ENCODE measurements at places on chromosomes 11 and 22.
A peak's percentile ranks its signal among the peaks of the same experiment; 100 is the strongest.

DNA sequence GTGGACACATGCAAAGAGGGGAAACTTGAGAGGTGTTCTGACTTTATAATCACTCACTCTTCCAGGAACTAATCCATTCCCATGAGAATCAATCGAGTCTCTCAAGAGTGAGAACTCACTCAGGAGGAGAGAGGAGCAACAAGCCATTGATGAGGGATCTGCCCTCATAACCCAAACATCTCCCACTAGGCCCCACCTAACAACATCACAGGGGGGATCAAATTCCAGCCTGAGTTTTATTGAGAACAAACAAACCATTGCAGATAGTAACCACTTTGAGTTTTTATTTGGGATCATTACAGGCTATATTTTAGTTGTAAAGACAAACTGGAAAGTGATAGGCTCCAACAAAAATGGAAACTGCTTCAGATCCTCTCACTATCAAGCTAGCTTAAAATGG, 328.8 kb upstream of the CTSC start:
- DNase-seq: no peak

GRCh38 chr11:130388607-130389205, 39.7 kb downstream of the ADAMTS8 start:
- DNase-seq: no peak

DNA sequence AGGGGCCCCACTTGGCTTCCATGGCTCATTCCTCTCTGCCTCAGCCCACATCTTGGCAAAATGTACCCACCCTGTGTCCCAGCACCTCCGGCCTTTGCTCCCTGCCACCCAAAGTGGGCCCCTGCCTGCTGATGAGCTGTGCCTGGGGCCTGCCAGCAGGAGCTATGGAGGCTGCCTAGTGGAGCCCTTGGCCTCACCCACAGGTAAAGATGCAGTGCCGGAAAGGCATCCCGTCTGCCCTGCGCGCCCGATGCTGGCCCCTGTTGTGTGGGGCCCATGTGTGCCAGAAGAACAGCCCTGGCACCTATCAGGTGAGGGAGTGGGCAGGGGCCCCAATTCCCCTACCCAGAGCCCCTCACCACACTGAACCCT, 1.3 kb downstream of the TBC1D10C start:
- DNase-seq: no peak

GRCh38 chr11:27161071-27161470, 120.5 kb downstream of the BBOX1 start:
- DNase-seq: no peak

- no peak for DNase-seq
Measured at GRCh38 chr22:31344256-31344577, 1.9 kb downstream of the PATZ1 start.

- DNase-seq: no peak
Measured at GRCh38 chr11:85086504-85087284, 540.5 kb downstream of the DLG2 start.

DNA sequence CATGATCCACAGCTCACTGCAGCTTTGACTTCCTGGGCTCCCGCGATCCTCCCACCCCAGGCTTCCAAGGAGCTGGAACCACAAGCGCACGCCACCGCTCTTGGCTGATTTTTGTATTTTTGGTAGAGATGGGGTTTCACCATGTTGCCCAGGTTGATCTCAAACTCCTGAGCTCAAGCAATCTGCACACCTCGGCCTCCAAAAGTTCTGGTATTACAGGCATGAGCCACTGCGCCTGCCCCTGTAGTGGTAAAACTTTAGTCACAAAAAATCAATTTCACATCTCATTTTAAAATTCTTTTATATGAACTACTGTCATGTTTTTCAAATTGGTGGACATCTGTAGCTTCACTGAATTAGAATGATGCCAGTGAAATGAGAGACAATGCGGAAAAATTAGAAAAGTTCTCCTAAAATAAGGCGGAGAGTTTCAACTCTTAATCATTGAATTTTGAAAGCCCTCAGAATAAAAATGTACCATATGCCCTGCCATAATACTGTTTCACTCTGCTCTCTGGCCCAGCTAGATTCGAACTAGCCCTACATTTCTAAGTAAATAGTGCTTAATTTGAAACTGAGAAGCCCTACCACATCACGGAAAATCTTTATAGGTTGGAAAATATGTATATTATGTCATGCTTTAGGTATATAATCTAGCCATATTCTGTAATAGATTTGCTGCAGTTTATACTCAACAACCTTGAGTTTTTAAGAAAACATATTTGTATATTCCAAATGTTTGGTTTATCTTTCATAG, 78.7 kb downstream of the HORMAD2 start:
- DNase-seq: no peak

DNA sequence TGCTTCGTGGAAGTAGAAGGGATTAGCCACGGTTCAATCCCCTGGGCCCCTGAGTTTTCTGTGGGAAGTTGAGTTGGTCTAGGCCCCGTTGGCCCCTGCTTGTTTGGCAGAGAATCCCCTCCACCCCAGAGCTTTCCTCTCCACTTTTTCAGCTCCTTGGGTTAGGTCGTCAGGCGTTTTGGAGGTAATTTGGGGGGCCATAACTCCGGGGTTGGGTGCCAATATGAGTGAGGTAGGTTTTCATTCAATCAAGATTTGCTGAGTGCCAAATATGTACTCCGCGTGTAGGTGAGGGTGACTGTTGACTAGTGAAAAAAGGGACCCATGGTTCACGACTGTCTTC, 590 bp downstream of the ATG13 start:
- no peak for DNase-seq

- DNase-seq: no peak
Measured at GRCh38 chr11:18270102-18270501, 4.0 kb downstream of the SAA1 start.

DNA sequence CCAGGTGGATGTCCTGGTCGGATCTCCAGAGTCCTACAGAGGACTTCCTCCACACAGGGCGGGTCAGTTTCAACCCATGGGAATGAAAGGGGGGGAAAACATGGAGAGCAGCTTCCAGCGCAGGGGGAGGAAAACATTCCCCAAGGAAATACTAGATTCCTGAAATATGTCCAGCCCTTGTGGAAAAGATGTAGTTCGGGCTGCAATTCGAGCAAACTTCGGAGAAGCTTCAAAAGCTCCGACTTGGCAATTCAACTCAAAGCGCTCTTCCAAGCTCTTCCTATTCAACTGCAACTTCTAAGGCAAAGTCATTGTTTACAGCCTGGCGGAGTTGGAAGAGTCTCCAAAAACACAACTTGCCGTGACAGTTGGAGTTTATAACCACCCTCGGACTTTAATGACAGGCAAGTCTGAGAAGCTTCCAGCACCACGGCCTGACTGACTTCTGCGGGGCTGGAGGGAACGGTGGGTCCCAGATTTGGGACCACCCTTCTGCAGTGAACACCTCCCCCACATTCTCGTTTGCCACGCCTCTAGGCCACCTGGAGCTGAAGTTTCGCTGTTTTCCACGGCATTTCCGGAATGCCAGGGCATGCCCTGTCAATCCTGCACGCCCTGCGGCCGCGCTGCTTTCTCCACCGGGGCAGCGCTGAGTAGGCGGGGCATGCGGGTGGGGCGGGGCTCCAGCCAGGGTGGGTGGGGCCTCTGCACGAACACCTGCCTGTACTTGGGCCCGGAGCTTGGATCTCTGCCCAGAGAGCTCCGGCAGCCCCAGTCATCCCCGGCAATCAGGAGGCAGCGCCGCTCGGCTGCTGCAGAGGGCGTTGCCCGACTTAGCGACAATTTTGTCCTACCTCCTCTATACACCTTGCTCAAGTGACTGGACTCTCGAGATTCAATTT, 49.0 kb upstream of the BIRC3 start:
- DNase-seq: no peak

DNA sequence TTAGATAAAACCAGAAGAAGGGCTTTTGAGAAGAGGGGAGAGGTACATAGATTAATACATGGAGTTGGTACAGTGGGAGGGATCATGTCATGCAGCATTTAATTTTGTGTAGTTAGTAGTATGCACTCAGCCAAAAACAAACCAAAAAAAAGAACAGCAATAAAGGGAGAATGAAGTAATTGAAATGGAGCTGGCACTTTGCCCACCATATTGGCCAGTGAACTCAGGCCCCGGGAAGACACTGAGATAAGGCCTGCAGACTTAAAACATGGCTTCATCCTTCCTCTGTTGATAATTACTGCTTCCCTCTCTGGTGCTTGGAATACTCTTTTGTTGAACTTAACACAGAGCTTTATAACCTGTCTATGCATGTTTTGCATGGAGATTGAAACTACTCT, 3.1 kb downstream of the PANX1 start:
- DNase-seq: no peak

GRCh38 chr22:38176170-38176741, 5.4 kb downstream of the PLA2G6 start:
- peak; percentile 14 for DNase-seq

DNA sequence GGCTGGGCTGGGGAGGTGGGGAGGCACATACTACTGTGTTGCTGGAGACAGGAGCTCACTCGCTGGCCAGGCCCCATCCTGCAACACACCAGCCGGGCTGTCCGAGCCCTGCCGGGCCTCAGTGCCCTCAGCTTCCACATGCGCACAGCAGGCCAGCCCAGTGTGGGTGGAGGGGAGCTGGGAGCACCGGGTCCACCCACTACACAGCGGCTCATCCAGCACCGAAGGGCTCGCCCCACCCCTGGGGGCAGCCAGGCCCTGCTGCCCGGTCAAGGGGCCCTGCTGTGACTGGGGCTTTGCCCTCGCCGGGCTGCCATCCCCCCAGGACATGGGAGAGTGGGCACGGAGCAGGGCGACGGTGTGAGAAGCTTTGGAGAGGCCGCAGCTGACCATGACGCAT, 9.3 kb downstream of the TTLL8 start:
- no peak for DNase-seq

GRCh38 chr11:84164728-84165127, 878.6 kb upstream of the CCDC90B start:
- no peak for DNase-seq

- no peak for DNase-seq
Measured at GRCh38 chr11:96124155-96124554, 200.2 kb upstream of the MTMR2 start.

GRCh38 chr11:3623767-3624458, 17.9 kb downstream of the ART5 start:
- DNase-seq: no peak

- no peak for DNase-seq
Measured at GRCh38 chr11:19922689-19923035, 210.0 kb downstream of the NAV2 start.

DNA sequence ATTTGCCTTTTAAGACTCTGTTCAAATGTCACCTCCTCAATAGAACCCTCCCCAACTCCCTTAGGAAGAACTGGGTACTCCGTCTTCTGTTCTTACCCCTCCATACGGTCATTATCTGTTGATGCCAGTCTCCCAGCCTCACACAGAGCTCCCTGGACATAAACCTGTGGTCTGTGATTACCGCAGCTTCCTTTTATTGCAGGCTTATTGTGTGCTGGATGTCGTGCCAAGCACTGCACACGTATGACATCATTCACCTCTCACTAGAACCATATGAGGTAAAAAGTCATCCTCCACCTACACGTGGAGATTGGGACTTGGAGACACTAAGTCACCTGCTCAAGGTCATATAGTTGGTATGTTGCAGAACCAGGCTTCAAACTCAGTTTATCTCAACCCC, 15.3 kb downstream of the PTPN5 start:
- no peak for DNase-seq

GRCh38 chr22:49294656-49295464, 532.8 kb downstream of the BRD1 start:
- no peak for DNase-seq

GRCh38 chr11:110977661-110978060, 265.4 kb upstream of the ARHGAP20 start:
- no peak for DNase-seq

DNA sequence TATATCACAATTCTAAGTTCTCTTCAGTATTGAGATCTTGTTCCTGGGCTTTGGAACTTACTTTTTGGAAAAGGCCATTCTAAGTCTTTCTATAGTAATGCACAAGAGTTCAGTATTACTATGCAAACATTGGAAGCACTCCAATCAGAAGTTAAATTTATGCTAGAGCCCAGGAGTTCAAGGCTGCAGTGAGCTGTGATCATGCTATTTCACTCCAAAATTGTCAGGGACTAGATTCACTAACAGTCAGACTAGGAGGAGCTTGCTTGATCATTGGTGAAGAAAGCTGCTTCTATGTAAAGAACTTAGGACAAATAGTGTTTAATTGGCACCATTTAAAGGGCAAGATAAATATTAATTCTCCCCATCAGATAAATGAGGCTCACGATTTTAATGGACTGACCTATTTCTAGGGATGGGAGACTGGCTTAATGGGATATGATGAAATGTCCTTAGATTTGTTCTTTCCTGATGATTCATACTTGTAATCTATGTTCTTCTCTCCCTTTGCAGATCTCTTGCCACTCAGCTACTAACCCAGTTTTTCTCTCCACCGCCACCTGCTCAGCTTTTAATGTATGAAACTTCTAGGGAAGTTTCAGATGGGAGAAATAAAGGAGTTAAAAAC, 32.6 kb upstream of the TMEM123 start:
- DNase-seq: no peak

DNA sequence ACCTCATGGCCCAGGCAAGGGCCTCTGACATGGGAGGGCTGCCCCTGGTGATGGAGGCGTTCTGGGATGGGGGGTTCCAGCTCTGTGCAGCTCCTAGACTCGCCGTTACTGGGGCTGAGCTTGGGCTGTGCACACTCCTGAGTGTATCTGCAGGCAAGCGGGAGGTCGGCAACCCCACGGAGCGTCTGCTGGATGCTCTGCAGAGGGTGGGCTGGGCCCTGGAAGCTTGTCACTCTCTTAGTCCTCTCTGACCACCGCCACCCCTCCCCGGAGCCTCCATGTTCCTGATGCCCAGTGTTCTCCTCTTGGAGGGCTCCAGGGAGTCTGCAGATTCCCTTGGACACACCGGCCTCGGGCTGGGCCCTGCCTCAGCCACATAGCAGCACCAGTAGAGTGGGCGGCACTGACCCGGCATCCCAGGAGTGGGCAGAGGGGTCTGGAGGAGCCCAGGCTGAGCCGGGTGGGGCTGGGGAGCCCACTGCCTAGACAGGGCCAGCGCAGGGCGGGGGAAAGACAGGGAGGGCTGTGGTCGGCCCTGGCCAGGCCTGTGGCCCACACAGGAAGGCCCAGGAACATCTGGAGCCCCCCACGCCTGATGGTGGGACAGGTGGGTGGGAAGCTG, 20.6 kb upstream of the MUC5B start:
- DNase-seq: no peak

DNA sequence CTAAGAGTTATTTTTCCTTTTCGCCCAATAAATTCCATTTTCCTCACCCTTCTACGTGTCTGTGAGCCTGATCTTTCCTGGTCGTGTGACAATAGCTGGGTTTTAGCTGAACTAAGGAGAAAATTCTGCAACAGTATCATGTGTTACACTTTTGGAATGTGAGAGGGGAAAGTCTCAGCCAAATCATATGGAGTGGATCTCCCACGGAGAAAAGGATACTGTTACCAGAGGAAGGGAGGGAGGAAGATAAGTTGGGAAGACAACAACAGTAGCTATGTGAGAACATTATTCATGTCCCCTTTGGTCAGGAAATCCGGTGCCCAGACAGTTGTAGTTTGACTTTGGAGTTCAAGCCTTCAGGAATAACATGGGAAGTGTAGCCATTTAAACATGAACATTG, 584.0 kb upstream of the RAG2 start:
- DNase-seq: no peak

DNA sequence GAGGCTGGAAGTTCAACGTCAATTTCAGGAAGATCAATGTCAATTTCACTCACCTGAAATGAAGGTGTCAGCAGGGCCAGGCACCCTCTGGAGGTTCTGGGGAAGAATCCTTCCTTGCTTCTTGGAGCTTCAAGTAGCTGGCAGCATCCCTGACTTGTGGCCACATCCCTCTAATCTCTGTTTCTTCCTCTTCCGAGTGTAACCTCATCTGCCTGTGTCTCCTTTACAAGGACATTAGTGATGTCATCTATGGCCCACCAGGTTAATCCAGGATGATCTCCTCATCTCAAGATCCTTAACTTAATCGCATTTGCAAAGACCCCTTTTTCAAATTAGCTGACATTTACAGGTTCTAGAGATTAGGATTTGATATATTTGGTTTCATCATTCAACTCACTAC, 240.8 kb upstream of the MTNR1B start:
- no peak for DNase-seq

Data from hippocampal formation (tissue), 2 donors.